ENCODE measurements at places on chromosomes 4 and X.

DNA sequence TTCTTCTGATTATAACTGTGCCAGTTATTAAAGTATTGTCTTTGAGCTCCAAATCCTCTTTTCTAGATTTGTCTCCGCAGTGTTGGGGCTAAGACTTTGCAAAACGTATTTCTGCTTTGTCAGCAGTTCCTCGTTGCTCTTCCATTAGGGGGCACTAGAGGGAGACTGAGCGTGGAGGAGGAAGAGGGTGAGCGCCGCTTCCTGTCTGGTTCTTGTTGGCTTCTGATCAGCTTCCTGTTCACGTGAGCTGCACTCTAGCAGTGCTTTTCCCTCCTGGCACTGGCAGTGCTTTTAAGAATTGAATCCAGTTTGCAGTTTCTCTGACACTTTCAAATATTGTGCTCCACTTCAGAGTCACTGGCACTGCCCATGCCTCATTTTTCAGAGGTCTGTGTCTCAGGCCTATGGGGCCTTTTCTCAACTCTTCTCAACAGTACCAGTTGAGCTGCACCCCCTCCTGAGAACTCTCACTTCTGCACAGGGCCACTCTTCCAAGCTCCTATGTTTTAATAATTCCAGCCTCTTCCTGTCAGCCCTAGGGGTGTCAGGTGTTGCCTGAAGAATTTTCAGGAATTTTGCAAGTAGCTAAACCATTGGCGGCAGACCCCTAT lies 54.4 kb upstream of the LCORL start:
- DNase-seq = peak; percentile 40

DNA sequence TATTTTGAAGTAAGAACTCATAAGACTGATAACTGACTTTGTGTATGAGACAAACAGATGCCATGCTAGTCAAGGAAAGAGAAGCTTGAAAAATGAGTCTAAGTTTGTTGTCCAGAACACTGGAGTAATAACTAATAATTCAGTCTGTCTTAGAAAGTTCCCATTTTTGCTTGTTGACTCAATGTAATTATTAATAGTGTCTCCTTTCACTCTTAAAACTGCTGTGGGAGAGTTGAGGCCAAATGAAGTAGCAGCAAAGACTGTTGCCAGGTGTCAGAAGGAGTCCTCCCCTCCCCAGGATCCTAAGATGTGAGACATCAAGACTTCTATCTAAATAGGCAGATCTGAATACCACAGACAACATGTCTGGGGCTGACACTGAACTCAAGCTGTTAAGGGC lies 20.8 kb upstream of the FAM13A start:
- DNase-seq = no peak

- DNase-seq = no peak
These were observed 277.0 kb upstream of the EDA2R start for GRCh38 chrX:66915893-66916292.

- no peak for DNase-seq
These were observed 923.2 kb downstream of the NLGN4X start for GRCh38 chrX:5305452-5305851.

- no peak for DNase-seq
These were observed 1.4 kb downstream of the DGKK start for GRCh38 chrX:50469206-50469605.

Measured in CD4-positive, alpha-beta T cell treated with Interleukin-21 for 1 hour (primary cell).